Right hindlimb (tissue), 1 donor: ENCODE measurements at places on chromosomes 4 and X.

- DNase-seq: no peak
Observed at GRCh38 chrX:46247456-46247855, 297.8 kb downstream of the ZNF674 start.

GRCh38 chr4:142703694-142704309 is 142.3 kb downstream of the INPP4B start:
- no peak for DNase-seq

DNA sequence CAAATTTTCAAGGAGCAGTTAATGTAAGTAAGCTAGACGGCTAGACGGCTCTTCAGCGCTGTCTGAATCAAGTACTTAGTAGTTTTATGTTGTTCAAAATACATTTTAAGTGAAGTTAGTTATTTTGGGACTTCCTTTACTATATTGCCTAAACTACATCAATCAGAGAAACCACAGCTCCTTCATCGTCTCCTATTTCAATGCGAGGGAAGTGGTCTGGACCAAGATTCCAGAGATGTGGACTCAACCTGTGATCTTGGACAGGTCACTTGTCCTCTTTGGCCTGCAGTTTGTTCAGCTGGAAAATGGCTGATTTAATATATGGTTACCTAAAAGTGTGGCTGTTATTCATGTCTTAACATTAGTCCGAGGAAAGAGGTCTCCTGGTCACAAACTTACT is 10.6 kb downstream of the ING2 start:
- DNase-seq: no peak

GRCh38 chr4:147821555-147821954 is 89.7 kb downstream of the ARHGAP10 start:
- no peak for DNase-seq

GRCh38 chrX:13815664-13816063 is 1.2 kb downstream of the GPM6B start:
- no peak for DNase-seq

- DNase-seq: no peak
Observed at GRCh38 chr4:3399277-3400194, 42.2 kb upstream of the HGFAC start.

GRCh38 chr4:125168531-125168930 is 146.2 kb upstream of the FAT4 start:
- no peak for DNase-seq

GRCh38 chr4:60463857-60464502 is 736.1 kb upstream of the ADGRL3 start:
- DNase-seq: no peak

DNA sequence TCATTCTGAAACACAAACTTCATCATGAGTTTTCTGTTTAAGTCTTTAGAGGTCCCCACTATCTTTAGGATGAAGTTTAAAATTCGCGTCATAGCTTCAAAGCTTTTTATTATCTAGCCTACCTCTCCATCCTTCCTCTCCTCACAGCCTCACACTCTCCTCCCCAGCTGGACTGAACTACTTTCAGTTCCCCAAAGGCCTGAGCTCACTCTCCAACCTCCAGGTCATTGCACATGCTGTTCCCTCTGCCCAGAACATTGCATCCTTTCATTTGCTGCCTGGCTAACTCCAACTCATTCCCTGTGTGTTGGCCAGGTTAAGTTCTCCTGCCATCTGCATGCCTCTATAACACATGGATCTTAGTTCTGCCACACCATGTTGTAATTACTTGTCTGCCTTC is 2.9 kb upstream of the OTUD5 start:
- no peak for DNase-seq

GRCh38 chr4:119172223-119172622 is 36.6 kb downstream of the MYOZ2 start:
- no peak for DNase-seq

GRCh38 chr4:126794363-126794762 is 838.4 kb upstream of the INTU start:
- DNase-seq: no peak

DNA sequence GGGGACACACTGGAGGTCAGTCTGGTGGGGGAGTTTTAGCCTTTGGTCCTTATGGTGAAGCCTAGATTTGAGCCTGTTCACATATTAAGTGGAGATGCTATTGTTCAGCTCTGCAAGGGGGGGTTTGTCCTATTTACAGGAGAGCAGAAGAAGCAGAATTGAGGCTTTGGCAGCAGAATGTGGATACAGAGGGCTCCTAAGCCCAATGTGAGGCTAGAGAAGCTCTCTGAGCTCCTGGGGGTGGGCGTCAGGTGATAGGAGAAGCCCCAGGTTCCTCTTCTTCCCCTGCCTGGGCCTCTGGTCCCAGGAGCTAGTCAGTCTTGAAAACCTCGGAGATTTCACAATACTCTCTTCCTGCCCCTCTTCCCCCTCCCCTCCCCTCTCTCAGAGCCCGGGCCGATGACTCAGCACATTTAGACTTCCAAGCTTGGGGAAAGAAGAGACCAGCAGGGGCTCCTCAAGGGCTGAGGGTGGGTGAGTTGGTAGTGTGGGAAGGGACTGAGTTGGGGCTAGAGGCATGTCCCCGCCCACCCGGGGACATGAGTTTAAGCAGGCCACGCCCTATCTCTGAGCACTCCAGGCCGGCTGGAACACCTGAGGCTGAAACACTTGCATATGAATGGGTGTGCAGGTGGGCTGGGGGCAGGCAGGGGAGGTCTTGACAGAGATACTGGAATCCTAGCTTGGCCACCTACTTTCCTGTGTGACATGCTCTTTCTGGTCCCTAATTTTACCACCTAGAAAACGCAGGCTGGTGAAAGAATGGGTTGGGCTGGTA is 3.4 kb downstream of the TFE3 start:
- peak; percentile 61 for DNase-seq

DNA sequence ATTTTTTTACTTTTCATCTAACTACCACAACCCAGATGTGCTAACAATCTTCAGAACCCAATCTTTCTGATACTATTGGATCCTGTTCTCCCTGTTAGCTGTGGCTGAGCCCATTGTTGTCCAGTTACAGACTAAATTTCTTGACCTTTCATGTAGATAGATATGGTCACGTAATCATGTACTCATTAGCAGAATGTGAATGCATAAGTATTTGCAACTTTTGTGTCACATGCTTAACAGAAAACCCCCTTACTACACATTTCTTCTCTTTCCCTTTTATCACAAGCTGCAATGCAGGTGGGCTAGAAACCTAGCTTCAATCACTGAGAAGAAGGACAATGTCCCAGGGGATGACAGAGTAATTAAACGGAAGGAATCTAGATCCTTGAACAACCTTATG is 13.1 kb upstream of the FAM13A start:
- DNase-seq: no peak

- no peak for DNase-seq
Observed at GRCh38 chr4:184368290-184368689, 106.1 kb downstream of the IRF2 start.

- no peak for DNase-seq
Observed at GRCh38 chr4:186900984-186901383, 177.3 kb upstream of the FAT1 start.

- DNase-seq: no peak
Observed at GRCh38 chrX:136273986-136274385, 22.8 kb upstream of the MAP7D3 start.

- DNase-seq: no peak
Observed at GRCh38 chr4:183967266-183967665, 62.2 kb downstream of the STOX2 start.

- DNase-seq: no peak
Observed at GRCh38 chrX:72079607-72080006, 52.1 kb downstream of the RTL5 start.
